ENCODE measurements at places on chromosomes 6 and 20.

- no peak for DNase-seq
Observed at GRCh38 chr6:158066136-158066781, 84.6 kb downstream of the SYNJ2 start.

- DNase-seq: no peak
Observed at GRCh38 chr6:108609276-108609769, 48.6 kb downstream of the FOXO3 start.

- no peak for DNase-seq
Observed at GRCh38 chr6:3669916-3670315, 81.6 kb downstream of the PXDC1 start.

- DNase-seq: no peak
Observed at GRCh38 chr6:29828471-29828797, 809 bp downstream of the HLA-G start.

DNA sequence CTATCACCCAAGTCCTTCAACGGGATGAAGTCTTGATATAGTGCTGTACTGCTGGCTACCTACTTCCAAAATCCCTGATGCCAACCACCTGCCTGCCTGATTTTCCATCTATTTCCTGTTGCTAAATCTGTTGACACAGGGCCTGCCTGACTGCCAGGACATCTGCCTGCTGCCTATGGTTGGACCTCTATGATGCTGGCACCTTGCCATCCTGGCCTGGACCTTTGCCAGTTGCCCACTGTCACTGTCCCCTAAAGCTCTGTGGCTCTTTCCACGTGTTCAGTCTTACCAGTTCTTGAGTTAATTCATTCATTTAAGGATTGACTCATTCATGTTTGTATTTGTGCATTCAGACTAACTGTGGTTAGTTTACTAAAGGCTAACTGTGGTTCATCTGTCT, 9.2 kb upstream of the RGS17 start:
- DNase-seq: no peak

- no peak for DNase-seq
Observed at GRCh38 chr6:158763434-158764182, 55.6 kb downstream of the EZR start.

DNA sequence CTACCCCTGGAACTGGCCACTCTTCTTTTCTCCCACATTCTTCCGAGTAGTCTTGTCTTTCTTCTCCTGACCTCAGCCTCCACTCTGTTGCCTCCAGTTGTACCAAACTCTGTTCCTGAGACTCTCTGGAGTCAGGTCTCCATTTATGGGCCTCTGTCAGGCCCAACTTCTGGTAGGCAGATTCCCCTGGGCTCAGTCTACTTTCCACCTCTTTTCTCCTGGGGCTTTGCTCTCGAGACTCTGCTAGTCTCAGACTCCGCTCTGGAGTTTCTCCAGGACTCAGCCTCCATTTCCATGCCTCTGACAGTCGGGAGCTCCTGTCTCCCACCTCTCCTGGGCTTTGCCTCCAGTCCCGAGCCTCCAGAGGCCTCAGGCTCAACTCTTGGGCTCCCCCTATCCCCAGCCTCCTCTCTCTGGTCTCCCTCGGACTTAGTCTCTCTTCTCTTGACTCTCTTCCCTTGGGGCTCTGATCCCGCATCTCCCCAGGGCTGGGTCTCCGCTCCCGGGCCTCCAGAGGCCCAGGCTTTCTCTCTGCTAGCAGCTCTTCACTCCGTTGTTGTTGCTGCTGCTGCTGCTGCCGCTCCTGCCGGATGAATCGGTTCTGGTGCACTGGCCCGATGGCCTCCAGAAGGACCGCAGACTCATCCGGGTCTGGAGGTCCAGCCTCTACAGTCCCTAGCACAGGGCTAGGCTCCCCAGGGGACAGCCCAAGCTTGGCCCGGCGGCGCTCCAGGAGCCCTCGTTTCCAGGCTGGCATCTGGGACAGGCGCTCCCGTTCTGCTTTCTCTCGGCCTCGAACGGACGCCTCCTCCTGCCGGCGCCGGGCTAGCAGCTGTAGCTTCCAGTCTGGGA, 1.1 kb downstream of the PPP1R18 start:
- DNase-seq: no peak

DNA sequence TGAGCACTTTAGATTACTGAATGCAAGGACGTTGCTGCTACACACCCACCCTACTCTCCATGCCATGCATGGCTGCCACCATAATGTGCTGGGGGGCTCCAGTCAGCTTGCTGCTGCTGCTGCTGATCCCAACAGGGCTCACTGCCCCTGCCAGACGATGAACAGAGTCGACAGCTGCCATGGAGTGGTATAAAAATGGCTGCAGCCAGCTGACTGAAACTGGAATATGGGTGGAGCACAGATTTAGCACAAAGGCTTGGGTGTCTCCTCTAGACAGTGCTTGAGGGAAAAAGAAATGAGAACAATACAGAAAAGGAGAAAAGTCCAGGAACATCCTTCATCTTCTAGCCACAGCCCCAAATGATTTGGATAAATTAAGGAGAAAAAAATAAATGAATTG, 150.7 kb downstream of the PDSS2 start:
- DNase-seq: no peak

GRCh38 chr6:134422426-134423231, 104.7 kb upstream of the SGK1 start:
- DNase-seq: no peak

GRCh38 chr6:16494793-16495192, 256.4 kb downstream of the GMPR start:
- DNase-seq: no peak

GRCh38 chr20:1671891-1672669, 14.5 kb upstream of the SIRPG start:
- no peak for DNase-seq

DNA sequence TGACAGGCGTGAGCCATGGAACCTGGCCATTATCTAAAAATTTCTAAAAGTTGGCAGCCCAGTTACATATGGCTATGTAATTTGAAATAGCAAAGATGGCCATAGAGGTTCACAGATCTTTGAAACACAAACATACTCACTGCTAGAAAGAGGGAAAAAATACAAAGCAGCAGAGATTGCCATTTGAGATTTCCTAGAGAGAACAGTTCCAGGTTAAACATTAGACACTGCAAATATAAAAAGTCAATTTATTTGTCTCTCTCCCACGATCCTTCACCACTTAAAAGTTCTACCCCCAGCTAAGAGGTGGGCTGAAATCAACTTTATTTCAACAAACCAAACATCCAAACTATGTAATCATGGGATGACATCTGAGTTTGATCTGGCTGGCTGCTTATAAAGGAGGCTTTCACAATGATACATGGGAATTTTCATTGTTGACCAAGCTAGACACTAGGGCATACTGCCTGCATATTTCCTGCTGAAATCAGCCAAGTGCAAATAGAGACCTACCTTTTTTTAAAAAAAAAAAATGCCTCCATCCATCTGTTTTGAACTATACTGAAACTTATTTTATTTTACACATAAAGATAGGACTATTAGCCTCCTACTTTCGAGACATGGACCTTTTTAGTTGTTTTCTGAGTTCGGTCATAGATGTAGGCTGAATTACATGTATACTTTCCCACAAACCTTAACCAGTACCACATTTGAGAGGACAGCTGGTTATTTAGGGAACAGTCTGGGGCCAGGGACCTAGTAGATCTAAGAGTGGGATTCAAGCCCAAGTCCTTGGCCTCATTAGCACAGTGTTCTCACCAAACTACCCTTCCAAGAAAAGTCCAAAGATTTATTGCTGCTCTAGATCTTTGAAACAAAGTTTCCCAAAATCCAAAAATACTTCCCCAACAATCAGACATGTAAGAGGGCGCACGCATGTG, 16.6 kb downstream of the DCDC2 start:
- DNase-seq: no peak

DNA sequence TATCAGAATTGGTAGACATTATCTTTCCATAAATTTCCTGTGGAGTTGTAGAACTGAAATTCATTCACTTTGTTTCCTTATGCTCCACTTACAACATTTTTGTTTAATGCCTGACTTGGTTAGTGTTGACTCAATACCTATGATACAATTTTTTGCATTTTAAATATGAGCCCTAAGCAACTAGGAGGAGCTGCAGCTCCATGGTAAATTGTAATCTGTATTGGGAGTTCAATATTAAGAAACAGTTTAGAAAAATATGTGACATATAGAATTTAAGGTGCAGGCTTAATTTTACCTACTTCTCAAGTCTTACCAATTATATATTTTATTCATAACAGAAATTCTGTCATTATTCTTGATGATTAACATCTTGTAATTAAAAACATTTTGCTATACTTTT, 868.3 kb downstream of the EYS start:
- no peak for DNase-seq

DNA sequence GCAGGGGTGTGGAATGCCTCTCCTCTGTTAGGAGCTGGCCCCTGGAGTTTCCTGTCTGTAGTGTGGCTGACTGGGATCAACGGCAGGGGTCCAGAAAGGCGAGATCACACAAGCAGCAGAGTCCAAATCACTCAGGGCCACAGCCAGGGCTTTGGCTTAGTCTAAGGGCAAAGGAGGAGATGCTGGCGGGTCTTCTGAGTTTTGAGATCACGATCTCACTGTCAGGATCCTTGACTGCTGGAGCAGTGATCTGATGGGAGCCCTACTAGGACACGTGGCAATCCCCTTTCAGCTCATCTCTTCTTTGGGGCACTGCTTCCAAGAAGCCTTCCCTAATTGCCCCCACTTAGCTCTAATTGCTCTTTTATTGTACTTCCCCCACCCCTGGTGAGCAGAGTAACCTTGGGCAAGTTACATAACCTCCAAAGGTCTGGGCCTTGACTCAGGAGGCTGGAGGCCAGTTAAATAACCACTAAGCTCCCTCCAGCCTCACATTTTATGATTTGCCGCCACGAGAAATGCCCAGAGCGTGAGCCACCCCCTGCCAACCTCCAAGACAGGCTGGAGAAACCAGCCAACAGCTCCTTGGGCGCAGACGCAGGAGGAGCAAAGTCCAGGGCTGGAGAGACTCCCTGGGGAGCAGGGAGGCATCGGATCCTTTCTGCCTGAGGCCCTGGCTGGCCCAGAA, 12.0 kb downstream of the KCNK5 start:
- no peak for DNase-seq

GRCh38 chr6:106591111-106591825, 38.0 kb downstream of the RTN4IP1 start:
- DNase-seq: no peak

DNA sequence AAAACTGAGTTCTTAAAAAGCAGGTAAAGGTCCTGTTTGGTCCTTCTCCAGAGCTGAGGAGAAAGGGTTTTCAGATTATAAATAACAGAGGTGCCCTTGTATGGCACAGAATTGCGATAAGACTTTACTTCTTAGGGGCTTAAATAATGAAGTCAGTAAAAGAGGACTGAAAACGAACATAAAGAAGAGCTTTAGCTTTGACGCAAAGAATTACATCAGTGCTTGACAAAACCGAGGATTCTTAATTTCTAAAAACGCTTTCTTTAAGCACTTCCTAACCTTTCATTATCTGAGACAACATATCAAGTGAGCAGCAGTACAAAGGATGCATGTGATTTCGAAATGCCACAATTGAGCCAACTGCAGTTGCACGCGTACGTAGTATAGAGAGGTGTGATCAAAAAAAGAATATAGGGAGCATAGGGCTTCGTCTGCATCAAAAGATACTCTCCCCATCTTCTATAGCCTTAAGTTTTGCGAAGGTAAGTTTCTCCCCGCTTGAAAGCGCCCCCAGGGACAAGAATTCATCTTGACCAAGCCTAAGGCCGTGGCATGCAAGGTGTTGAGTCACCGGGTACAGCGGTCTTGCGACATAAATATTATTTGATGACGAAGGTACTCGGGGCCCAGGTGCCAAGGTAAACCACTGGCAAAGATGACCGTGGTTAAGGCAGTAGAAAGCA, 778 bp upstream of the LOC128125822 start:
- DNase-seq: no peak

- DNase-seq: peak; percentile 2
Observed at GRCh38 chr6:104771258-104771832, 88.4 kb downstream of the HACE1 start.

Measured in GDM1 (cell line).